CD8-positive, alpha-beta T cell (primary cell): ENCODE measurements at places on chromosomes 7 and 10. TPM values are rescaled to one million over a fixed set of nuclear protein-coding genes. Genes with fewer than 3 reads are reported as not detected.

RBP3 gene
- not detected for total RNA-seq

LHFPL3 gene
- not detected for total RNA-seq

CYP26C1 gene
- total RNA-seq = 0.08 TPM

ITPRID1 gene
- total RNA-seq = not detected

GHRHR gene
- total RNA-seq = not detected

PGAM1 gene
- total RNA-seq = 56.8 TPM

EIF5AL1 gene
- 0.71 TPM for total RNA-seq

CUL2 gene
- total RNA-seq = 47.1 TPM

SSC4D gene
- not detected for total RNA-seq

CELF2 gene
- 127 TPM for total RNA-seq

GPR158 gene
- total RNA-seq = not detected

SLC25A40 gene
- 6.2 TPM for total RNA-seq

DRGX gene
- total RNA-seq = not detected

VOPP1 gene
- total RNA-seq = 38.7 TPM

ECHS1 gene
- total RNA-seq = 7.9 TPM

C10orf53 gene
- total RNA-seq = not detected

TACC2 gene
- not detected for total RNA-seq

TWIST1 gene
- total RNA-seq = not detected

CBLL1 gene
- 68.5 TPM for total RNA-seq

TTYH3 gene
- 8.4 TPM for total RNA-seq

ELFN1 gene
- total RNA-seq = not detected

UROS gene
- total RNA-seq = 20.7 TPM

EFCAB10 gene
- not detected for total RNA-seq

MSRB2 gene
- total RNA-seq = 1.1 TPM

KAZALD1 gene
- not detected for total RNA-seq

TEX36 gene
- not detected for total RNA-seq

C7orf33 gene
- total RNA-seq = not detected

NEURL1 gene
- total RNA-seq = 0.47 TPM

DKK1 gene
- not detected for total RNA-seq

INHBA gene
- not detected for total RNA-seq

HECW1 gene
- total RNA-seq = not detected

EPHB6 gene
- 15.3 TPM for total RNA-seq

ZMYND11 gene
- 19.9 TPM for total RNA-seq

PKD2L1 gene
- not detected for total RNA-seq

KLF14 gene
- total RNA-seq = not detected

GNAT3 gene
- total RNA-seq = not detected

C10orf67 gene
- not detected for total RNA-seq

TSPAN33 gene
- total RNA-seq = 4.7 TPM

CEP55 gene
- not detected for total RNA-seq

EN2 gene
- total RNA-seq = not detected

TAS2R40 gene
- not detected for total RNA-seq

WASL gene
- total RNA-seq = 9.4 TPM

DEPP1 gene
- not detected for total RNA-seq

IFIT2 gene
- total RNA-seq = 18.4 TPM

TACR2 gene
- total RNA-seq = not detected

CDC14C gene
- not detected for total RNA-seq

CCDC136 gene
- total RNA-seq = 4.8 TPM

SPAM1 gene
- total RNA-seq = not detected

ZP3 gene
- total RNA-seq = 9.8 TPM

SAMD9L gene
- total RNA-seq = 6.8 TPM

CACNA2D1 gene
- total RNA-seq = not detected

DBF4 gene
- total RNA-seq = 75.6 TPM

VPS50 gene
- 17.1 TPM for total RNA-seq

ELMO1 gene
- 96.2 TPM for total RNA-seq

HMX2 gene
- not detected for total RNA-seq
